PC-3 (cell line): ENCODE measurements at places on chromosomes 6 and 20. TPM values are rescaled to one million over a fixed set of nuclear protein-coding genes. Genes with fewer than 3 reads are reported as not detected.
A peak's percentile ranks its signal among the peaks of the same experiment; 100 is the strongest.

GRCh38 chr6:64930681-64931080 is 776.3 kb downstream of the EYS start:
- no peak for DNase-seq

- no peak for DNase-seq
Observed at GRCh38 chr20:48080583-48080982, 295.3 kb upstream of the SULF2 start.

MDC1 gene
- total RNA-seq, result 19.6 and 24.9 TPM in 2 replicates

- DNase-seq, result peak; percentile 83
Observed at GRCh38 chr6:31094389-31094881, 17.9 kb downstream of the C6orf15 start.

GRCh38 chr6:132515386-132515785 is 2.5 kb upstream of the STX7 start:
- DNase-seq, result no peak

GRCh38 chr20:43916073-43916880 is 1.6 kb downstream of the TOX2 start:
- DNase-seq, result no peak

GRCh38 chr6:135141728-135142127 is 39.4 kb upstream of the MYB start:
- DNase-seq, result no peak

GRCh38 chr6:36858407-36858981 is 16.1 kb downstream of the PPIL1 start:
- no peak for DNase-seq

DNA sequence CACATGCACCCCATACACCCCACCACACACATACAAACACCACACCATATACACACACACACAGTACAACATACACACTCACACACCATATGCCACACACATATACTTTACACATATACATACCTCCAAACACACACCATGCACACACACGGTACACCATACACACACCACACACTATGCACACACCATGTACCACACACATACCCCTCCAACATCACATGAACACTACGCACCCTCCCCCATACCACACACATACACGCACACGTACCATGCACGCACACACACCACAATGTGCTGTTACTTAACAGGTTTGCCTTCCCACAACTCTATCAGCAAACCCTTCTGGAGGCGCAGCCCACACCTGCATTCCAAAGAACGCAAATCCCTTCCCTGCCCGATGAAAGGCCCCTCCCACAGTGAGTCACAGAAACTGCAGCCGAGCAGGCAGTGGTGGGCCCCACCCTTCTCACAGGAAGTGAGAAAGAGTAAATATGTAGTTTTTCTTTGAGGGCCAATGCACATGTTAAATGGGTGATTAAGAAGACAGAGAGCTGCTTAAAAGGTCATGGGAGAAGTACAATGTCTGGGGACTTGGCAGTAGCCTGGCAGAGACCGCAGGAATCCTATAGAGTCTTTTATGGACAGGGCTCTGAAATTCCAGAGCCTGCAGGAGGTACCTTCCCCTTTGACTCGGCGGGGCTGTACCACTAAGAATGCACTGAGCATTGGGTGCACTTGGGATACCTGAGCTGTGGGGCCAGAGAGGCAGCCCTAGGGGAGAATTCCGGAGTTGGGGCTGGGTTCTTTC is 34.1 kb upstream of the EZR start:
- DNase-seq, result peak; percentile 98

- no peak for DNase-seq
Observed at GRCh38 chr6:11459079-11459610, 78.4 kb upstream of the TMEM170B start.

- DNase-seq, result no peak
Observed at GRCh38 chr6:19753826-19754225, 83.3 kb upstream of the ID4 start.

FGD2 gene
- 0.35 and 0.44 TPM in 2 replicates for total RNA-seq

DNA sequence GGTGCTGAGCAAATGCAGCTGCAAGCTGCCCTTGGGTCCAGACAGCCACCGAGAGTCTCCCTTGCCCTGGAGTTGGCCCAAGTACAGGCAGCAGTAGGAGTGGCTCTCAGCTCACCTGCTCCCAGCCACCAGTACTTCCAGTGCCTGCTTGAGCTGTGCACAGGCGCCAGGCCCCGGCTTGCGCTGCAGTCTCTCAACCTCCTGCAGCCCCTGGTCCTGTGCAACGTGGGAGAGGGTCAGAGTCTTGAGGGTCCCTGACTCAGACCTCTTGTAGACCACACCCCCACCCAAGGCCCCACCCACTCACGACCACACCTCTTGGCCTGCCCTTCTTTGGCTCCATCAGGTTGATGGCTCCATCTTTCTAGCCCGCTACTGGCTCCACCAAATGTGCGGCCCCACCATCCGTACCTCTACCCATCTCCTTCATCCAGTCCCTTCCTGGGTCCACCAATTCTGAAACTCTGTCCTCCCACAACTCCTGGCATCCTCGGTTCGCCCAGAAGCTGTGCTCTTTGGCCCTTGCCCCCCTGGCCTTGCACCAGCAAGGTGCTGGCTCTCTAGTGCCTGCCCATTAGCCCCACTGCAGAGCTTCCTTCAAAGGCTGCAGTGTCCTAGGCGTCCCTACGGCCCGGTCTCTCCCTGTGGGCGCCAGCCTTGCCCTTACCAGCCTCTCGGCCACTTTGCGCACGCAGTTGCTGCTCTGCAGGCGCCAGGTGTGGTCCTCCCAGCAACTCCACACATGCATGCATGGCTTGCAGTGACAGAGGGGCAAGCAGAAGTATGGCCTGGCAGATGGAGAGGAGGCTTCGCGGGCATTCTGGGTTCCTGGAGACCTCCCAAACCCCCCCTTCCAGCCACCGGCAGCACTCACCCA is 16.5 kb upstream of the SPAG4 start:
- DNase-seq, result no peak

MAS1L gene
- total RNA-seq, result not detected in 2 replicates
